Upper lobe of right lung (tissue), 1 donor: ENCODE measurements at places on chromosomes 12 and 14. TPM values are rescaled to one million over a fixed set of nuclear protein-coding genes. Genes with fewer than 3 reads are reported as not detected.

Gene KCNC2
- not detected for total RNA-seq

Gene HOXC10
- total RNA-seq = not detected

Gene ETFBKMT
- 2.8 TPM for total RNA-seq

Gene ZNF268
- 25.4 TPM for total RNA-seq

Gene PRB2
- not detected for total RNA-seq

Gene PPP2R5E
- total RNA-seq = 46.0 TPM

Gene OTX2
- total RNA-seq = not detected

Gene INSM2
- total RNA-seq = not detected

DNA sequence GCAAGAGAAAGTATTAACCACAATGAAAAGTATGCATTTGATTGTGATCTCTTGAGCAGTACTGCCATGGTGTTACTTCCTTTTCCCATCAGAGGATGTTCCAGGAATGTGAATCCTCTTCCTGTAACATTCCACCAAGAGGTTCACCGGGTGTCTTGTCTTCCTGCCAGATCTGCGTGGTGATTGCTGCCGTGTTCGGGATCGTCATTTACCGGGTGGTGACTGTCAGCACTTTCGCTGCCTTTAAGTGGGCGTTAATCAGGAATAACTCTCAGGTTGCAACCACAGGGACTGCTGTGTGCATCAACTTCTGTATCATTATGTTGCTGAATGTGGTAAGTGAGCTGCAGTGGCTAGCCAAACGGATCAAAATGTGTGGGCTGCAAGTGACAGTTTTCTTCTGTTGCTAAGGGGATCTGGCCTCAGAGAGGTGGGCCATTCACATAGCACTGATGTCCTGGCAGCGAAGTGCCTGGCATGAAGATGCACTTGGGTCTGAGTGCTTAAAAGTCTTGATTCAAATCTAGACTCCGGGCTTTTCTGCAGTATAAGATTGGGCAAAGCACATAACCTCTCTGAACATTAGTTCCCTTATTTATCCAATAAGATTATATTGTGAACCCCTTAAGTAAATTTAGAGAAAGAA, 123.4 kb downstream of the SLC5A8 start:
- H3K27ac ChIP-seq = no peak overlapping the region
- no peak overlapping the region for H3K4me3 ChIP-seq
- no peak for DNase-seq
- no peaks in the 10 kb centered on the region for H3K4me1 ChIP-seq
- no peaks in the 10 kb centered on the region for H3K36me3 ChIP-seq

GRCh38 chr12:71216725-71217579, 59.2 kb upstream of the TSPAN8 start:
- H3K4me3 ChIP-seq = no peak overlapping the region
- no peaks in the 10 kb centered on the region for H3K27me3 ChIP-seq
- DNase-seq = no peak
- H3K4me1 ChIP-seq = peaks cover 7% of the 10 kb centered on the region
- no peak overlapping the region for H3K27ac ChIP-seq
- H3K36me3 ChIP-seq = no peaks in the 10 kb centered on the region

DNA sequence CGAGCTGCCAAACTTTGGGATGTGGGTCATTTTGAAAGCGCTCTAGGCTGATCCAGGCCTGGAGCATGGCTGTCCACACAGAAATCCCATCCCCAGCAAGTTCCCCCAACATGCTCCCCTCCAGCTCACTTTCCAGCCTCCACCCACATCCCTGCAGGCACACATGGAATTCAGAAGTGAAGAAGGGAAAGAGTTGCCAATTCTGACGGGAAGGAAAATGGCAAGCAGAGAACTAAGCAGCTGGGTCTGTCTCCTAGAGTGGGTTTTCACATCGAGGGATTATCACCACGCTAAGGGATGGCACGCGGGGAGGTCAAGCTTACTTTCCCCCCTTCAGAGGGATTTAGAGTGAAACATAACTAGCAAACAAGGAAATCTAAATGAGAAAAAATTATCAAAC, 142.3 kb downstream of the RIMBP2 start:
- no peaks in the 10 kb centered on the region for H3K27me3 ChIP-seq
- no peak for DNase-seq
- no peaks in the 10 kb centered on the region for H3K4me1 ChIP-seq
- no peaks in the 10 kb centered on the region for H3K36me3 ChIP-seq

GRCh38 chr14:62126879-62127478, 364.8 kb downstream of the SNAPC1 start:
- H3K4me3 ChIP-seq = no peak overlapping the region
- no peak overlapping the region for H3K27ac ChIP-seq
- H3K27me3 ChIP-seq = peaks cover 21% of the 10 kb centered on the region
- no peaks in the 10 kb centered on the region for H3K4me1 ChIP-seq
- no peaks in the 10 kb centered on the region for H3K36me3 ChIP-seq

GRCh38 chr14:34030864-34031263, 80.0 kb upstream of the EGLN3 start:
- H3K27ac ChIP-seq = peak overlapping the region; percentile 55
- H3K27me3 ChIP-seq = no peaks in the 10 kb centered on the region
- no peak overlapping the region for H3K4me3 ChIP-seq
- no peaks in the 10 kb centered on the region for H3K36me3 ChIP-seq

DNA sequence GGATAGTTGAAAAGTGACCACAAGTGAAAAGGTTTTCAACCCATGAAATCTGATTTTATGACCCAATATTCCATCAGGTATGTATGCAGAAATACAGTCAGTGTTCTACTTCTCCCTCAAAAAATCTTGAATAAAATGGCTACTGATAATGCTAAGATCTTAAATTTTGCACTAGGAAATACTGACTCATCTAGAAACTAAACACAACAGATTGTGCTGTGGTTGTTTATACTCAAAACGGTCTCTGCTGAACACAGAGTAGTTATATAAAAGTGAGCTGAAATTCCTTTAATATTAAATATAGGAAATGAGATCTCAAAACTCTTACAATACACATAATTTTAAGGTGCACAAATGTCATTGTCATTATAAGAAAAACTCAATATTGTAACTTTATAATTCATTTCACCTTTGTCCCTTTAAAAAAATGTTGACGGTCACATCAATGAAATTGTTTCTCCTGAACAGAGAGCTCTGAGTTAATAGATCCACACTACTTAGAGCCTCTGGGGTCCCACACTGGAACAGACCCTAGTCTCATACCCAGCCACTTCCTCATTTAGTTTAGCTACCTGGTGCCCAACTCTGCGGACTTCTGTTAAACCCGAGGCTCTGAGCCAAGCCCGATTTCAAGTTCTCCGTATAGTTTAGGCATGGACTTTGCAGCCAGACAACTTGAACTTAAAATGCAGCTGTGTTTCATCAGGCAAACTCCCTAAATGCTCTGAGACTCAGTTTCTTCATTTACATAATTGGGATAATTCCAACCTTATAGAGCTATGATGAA, 9.3 kb downstream of the COCH start:
- H3K4me3 ChIP-seq = no peak overlapping the region
- no peak overlapping the region for H3K27ac ChIP-seq
- DNase-seq = no peak
- no peaks in the 10 kb centered on the region for H3K4me1 ChIP-seq
- no peaks in the 10 kb centered on the region for H3K36me3 ChIP-seq
- no peaks in the 10 kb centered on the region for H3K27me3 ChIP-seq

DNA sequence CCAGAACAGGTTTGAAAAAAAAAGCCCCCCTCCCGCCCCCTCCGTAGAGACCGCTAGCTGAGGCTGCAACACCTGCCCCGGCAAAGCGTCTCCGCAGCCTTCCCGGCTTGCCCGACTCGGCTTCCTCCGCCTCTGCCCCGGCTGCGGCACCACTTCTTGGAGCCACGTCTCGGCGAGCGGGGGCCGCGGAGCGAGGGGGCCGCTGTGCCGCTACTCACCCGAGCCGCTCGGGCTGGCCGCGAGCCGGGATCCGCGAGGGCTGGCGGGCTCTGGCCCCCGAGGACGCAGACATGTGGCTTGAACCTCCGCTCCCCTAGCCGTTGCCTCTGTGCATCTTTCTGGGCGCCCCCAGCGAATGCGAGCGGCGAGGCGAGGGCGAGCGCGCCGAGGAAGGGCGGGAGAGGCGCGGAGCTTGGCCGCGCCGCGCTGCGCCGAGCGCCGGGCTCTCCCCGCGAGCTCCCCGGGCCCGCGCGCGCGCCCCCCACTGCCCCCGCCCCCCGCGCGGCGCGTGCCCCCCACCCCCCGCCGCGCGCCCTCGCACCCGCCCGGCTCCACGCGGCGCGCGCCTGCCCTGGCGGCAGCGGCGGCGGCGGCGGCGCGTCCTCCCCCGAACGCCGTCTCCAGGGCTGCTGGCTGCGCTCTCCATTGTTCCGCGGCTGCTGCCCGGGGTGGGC, 249.5 kb downstream of the APAF1 start:
- no peaks in the 10 kb centered on the region for H3K36me3 ChIP-seq
- no peak overlapping the region for H3K27ac ChIP-seq
- H3K4me1 ChIP-seq = no peaks in the 10 kb centered on the region
- no peak for DNase-seq
- peaks cover 37% of the 10 kb centered on the region for H3K27me3 ChIP-seq

- no peaks in the 10 kb centered on the region for H3K36me3 ChIP-seq
- peak overlapping the region; percentile 52 for H3K27ac ChIP-seq
- H3K4me3 ChIP-seq = no peak overlapping the region
- no peaks in the 10 kb centered on the region for H3K27me3 ChIP-seq
Observed at GRCh38 chr12:76587428-76588178, 28.0 kb upstream of the OSBPL8 start.

DNA sequence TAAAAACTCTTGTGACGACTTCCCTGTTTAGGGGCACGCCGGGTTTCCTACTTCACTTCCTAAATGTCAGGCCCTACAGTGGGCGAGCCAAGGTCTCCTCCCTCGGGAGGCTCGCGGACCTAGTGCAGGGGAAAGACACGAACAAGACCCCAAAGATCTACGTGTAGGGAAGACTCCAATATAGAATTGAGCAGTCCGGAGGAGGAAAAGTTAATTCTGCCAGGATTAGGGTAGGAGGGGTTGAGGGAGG, 564 bp downstream of the ATXN3 start:
- no peaks in the 10 kb centered on the region for H3K27me3 ChIP-seq
- H3K36me3 ChIP-seq = no peaks in the 10 kb centered on the region
- DNase-seq = peak; percentile 73
- H3K27ac ChIP-seq = peak overlapping the region; percentile 94

DNA sequence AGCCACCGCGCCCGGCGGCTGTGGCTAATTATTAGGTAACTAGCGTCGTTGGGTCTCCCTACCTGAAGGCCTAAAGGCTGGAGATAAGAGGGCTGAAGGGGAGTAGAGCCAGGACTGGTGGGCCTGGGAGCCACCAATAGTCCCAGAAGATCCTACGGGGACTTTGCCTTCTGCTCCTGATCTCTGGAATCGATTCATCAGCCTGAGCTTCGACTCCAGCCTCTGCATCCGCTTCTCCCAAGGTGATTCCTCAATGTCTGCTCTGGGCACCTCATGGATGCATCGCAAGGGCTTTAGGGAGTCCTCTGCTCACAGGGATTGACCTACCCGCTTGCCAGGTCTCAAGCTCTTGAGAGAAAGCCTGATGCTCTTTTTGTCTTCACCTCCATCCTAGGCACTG, 14.7 kb upstream of the KDM2B start:
- DNase-seq = no peak
- no peaks in the 10 kb centered on the region for H3K36me3 ChIP-seq
- no peak overlapping the region for H3K4me3 ChIP-seq
- no peaks in the 10 kb centered on the region for H3K27me3 ChIP-seq
- H3K27ac ChIP-seq = no peak overlapping the region

- H3K36me3 ChIP-seq = no peaks in the 10 kb centered on the region
- DNase-seq = no peak
- H3K27ac ChIP-seq = no peak overlapping the region
- H3K4me1 ChIP-seq = peaks cover 60% of the 10 kb centered on the region
- H3K27me3 ChIP-seq = no peaks in the 10 kb centered on the region
Observed at GRCh38 chr14:103116636-103117035, 6.6 kb upstream of the TNFAIP2 start.

- no peak overlapping the region for H3K27ac ChIP-seq
- no peak for DNase-seq
- H3K27me3 ChIP-seq = peaks cover 16% of the 10 kb centered on the region
- H3K36me3 ChIP-seq = no peaks in the 10 kb centered on the region
- no peaks in the 10 kb centered on the region for H3K4me1 ChIP-seq
Observed at GRCh38 chr14:104346608-104347007, 208.2 kb downstream of the KIF26A start.

- no peak overlapping the region for H3K4me3 ChIP-seq
- no peaks in the 10 kb centered on the region for H3K27me3 ChIP-seq
- no peaks in the 10 kb centered on the region for H3K36me3 ChIP-seq
- peaks cover 24% of the 10 kb centered on the region for H3K4me1 ChIP-seq
- peak overlapping the region; percentile 75 for H3K27ac ChIP-seq
- DNase-seq = no peak
Observed at GRCh38 chr12:29242921-29243431, 93.9 kb downstream of the FAR2 start.

GRCh38 chr12:114245555-114245954, 160.4 kb downstream of the TBX5 start:
- H3K27ac ChIP-seq = no peak overlapping the region
- DNase-seq = no peak
- H3K4me1 ChIP-seq = no peaks in the 10 kb centered on the region
- H3K27me3 ChIP-seq = no peaks in the 10 kb centered on the region
- H3K36me3 ChIP-seq = no peaks in the 10 kb centered on the region
- H3K4me3 ChIP-seq = no peak overlapping the region

GRCh38 chr12:105399428-105400081, 69.1 kb downstream of the C12orf75 start:
- no peak for DNase-seq
- H3K4me1 ChIP-seq = no peaks in the 10 kb centered on the region
- no peak overlapping the region for H3K4me3 ChIP-seq
- H3K27ac ChIP-seq = no peak overlapping the region
- H3K36me3 ChIP-seq = no peaks in the 10 kb centered on the region

DNA sequence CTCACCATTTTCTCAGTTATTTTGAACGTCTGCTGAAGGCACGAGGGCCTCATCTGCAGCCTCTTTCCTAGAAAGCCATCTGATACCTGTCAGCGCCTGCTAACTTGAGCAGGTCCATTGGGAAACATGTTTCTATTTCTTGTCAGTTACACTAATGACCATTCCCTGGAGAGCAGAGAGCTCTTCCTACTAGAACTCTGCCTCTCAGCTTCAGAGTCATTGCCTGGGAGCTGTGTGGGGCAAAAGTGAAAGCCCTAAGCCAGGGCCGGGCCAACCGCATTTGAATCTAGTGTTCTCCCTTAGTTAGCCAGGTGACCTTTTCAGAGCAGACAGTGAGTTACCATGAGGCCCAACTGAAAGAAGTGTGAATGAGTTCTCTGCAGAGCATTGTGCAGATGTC, 135.8 kb downstream of the EML1 start:
- no peaks in the 10 kb centered on the region for H3K4me1 ChIP-seq
- DNase-seq = no peak

DNA sequence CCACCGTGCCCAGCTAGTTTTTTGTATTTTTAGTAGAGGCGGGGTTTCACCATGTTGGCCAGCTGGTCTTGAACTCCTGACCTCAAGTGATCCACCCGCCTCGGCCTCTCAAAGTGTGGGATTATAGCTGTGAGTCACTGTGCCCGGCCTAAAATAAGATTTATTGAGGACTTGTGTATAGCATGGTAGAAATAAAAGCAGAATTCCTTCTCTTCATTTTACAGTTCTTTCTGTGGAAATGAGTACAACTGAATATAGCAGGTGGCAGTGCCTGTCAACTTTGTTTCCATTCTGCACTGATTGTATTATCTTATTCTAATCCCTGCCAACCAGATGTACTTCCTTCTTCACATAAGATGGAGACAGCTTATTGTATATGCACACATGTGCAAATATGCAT, 41.0 kb downstream of the DIP2B start:
- DNase-seq = no peak
- no peaks in the 10 kb centered on the region for H3K36me3 ChIP-seq
- no peak overlapping the region for H3K27ac ChIP-seq
- no peaks in the 10 kb centered on the region for H3K27me3 ChIP-seq
